ENCODE measurements at places on chromosomes 7 and 10.

GRCh38 chr7:113904521-113904920, 14.3 kb downstream of the PPP1R3A start:
- no peak for DNase-seq

DNA sequence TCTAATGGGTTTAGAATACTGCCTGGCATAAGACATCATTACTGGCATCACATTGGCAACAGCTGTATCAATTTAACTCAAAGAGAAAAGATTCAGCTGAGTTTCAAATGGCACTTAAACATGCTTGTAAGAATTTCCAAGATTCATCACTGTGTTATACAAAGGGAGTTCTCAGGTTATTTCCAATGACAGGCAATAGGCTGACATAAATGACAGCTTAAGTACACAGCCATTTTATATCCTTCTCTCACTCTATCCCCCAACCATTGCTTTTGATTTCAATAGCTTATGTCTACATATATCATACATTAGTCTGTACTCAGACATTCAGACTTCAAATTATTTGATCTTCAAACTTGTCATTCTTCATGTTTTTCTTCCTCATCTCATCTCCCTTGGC, 45.5 kb upstream of the CABCOCO1 start:
- DNase-seq, result no peak

DNA sequence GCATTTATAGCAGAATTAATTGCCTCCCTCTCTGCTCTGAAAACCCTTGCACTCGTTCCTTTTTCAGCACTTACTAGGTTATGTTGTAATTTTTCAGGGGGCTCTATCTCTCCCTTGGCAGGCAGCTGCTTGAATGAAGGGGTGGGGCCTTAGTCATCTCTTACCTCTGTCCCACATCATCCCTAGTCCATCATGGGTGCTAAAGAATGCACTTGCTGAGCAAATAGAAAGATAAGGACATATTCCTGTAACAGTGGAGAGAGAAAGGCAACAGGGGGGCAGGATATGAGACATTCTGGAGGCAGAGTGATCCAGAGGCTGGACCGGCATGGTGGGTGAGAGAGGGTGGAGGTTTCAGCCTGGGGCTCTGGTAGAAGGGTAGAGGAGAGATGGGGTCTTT, 60.0 kb downstream of the MINDY4 start:
- no peak for DNase-seq

GRCh38 chr7:108046952-108047506, 44.1 kb upstream of the LAMB1 start:
- no peak for DNase-seq

- no peak for DNase-seq
Measured at GRCh38 chr10:12022580-12023257, 19.9 kb downstream of the UPF2 start.

DNA sequence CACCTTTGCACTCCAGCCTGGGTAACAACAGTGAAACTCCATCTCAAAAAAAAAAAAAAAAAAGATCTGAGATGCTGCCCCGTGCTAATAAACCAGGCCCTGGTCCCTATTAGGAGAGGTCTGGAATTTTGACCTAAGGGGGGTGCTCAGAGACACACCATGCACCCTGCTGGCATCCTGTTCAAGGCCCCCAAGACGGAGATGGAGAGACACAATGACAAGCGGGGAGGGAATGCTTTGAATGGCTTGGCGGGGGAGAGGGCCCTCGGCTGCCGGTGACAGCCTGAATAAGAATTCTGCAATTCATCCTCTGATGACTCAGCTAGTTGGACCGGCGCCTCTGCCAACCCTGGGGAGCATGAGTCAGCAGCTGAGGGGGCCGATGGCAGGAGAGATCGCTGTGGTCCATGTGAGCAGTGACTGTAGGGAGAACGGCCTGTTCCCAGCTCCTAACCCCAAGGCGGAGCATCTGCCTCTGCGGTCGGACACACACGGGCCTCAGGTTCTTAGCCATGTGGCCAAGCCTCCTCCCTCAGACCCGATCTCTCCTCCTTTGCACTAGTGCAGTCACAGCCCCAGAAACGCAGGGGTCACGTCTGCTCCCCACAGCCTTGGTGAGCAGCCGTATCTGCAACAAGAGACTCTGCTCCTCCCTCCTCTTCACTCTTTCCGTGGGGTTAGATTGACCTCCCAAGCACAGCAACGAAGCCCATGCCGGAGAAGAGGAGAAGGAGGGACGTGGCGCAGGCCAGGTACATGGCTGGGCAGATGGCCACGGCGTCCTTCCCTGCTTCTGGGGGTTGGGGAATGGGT, 14.9 kb downstream of the TRIM56 start:
- peak; percentile 94 for DNase-seq
